PC-9 (cell line): ENCODE measurements at places on chromosomes 6 and 20. TPM values are rescaled to one million over a fixed set of nuclear protein-coding genes. Genes with fewer than 3 reads are reported as not detected.

ARMC12 gene
- 0.35 and 0.57 TPM in 2 replicates for total RNA-seq

BPIFB1 gene
- not detected in 2 replicates for total RNA-seq

GGTLC1 gene
- total RNA-seq = 0.43 and 0.63 TPM in 2 replicates

PLN gene
- total RNA-seq = not detected in 2 replicates

BNIP5 gene
- total RNA-seq = not detected in 2 replicates

CARMIL1 gene
- total RNA-seq = 25.7 and 33.1 TPM in 2 replicates

PGC gene
- total RNA-seq = not detected in 2 replicates

ARG1 gene
- not detected in 2 replicates for total RNA-seq

COL19A1 gene
- total RNA-seq = not detected in 2 replicates

UBE2C gene
- total RNA-seq = 207 TPM in 2 replicates

PTCRA gene
- total RNA-seq = not detected in 2 replicates

SLC17A2 gene
- not detected in 2 replicates for total RNA-seq

DACT2 gene
- total RNA-seq = not detected in 2 replicates

ROMO1 gene
- 175 and 271 TPM in 2 replicates for total RNA-seq

CEBPB gene
- 112 and 117 TPM in 2 replicates for total RNA-seq

DLL1 gene
- total RNA-seq = not detected in 2 replicates

NOX3 gene
- not detected in 2 replicates for total RNA-seq

TULP4 gene
- total RNA-seq = 34.0 and 42.2 TPM in 2 replicates

C6orf52 gene
- 6.1 and 6.2 TPM in 2 replicates for total RNA-seq

EYA2 gene
- total RNA-seq = not detected in 2 replicates
